Epithelial cell of esophagus (primary cell): ENCODE measurements at places on chromosomes 5 and 9.

- peak; percentile 7 for DNase-seq
These were observed 18.3 kb upstream of the CD180 start for GRCh38 chr5:67214707-67215447.

DNA sequence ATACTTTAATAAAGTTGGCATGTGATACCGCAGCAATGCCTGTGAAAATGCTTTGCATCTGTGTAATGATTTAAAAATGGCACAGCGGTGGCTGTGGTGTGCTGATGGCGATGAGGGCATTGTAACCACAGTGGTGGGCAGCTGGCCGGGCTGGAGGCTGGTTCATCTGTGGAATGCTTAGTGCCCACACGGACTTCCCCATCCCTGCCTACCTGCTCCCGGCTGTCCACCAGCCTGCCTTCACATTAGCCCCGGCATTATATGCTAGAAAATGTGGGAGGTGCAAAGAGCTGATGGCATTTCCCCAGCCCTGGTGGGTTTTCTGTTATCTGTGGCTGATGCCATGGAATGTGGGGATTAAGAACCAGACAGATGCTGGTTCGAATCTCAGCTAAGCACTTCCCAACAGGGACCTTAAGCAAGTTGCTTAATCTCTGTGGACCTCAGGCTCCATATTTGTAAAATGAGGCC, 2.9 kb upstream of the NDST1 start:
- no peak for DNase-seq

- no peak for DNase-seq
These were observed 233.8 kb upstream of the TMEM161B start for GRCh38 chr5:88502179-88503040.

DNA sequence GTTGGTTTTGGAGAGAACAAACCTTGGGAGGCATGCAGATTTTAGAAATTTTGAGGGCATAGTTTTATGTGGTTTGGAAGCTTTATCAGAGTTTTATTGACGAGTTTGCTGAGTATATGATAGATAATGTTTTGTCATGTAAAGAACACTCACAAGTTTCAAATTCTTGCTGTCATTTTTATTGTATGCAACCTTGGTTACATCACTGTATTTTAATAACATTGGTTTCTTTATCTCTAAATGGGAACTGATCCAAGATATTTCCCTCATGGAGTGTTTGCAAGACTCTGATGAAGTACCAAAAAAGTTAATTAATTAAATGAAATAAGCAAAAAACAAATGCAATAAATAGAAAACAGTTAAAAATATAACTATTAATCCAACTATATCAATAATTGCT, 170.3 kb downstream of the SMC2 start:
- DNase-seq = no peak

- no peak for DNase-seq
These were observed 64.8 kb downstream of the MRPS27 start for GRCh38 chr5:72255237-72255636.

DNA sequence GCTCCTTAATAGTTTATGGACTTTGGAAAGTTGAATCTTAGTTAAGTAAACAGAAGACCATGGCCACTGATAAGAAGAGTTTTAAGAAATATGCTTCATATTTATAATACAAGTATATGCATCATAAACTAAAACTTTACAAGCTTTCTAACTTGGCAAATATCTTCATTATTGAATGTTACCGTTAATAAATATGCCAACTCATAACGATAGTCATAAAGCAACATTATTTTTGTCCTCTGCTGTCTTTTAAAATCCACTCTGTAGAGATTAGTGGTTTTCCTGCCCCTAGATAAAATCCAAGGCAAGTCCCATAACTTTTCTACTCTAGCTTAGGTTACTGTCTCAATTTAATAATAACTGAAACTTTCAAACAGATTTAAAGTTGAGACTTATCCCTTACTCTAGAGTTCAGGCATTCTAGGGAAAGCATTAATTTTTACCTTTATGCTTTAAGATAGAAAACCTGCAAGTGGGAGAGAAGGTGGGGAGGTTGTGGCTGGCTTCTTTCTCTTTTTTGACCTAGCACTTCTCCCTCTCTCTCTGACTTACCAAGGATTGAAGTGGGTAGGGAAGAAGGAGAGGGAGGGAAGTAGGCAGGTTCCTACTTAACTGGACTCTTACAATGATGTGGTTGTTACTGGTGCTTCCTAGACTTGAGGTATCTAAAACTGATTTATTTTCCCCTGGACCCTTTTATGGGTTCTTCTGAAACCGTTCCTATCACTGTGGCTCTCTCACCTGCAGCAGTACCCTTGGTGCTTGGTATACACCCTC, 29.6 kb downstream of the RNF145 start:
- DNase-seq = no peak

- no peak for DNase-seq
These were observed 29.6 kb downstream of the SPRY4 start for GRCh38 chr5:142295084-142295758.

- DNase-seq = no peak
These were observed 89.3 kb downstream of the SEMA5A start for GRCh38 chr5:9456435-9457042.

- DNase-seq = peak; percentile 67
These were observed 194.8 kb downstream of the SYK start for GRCh38 chr9:90996154-90997065.

DNA sequence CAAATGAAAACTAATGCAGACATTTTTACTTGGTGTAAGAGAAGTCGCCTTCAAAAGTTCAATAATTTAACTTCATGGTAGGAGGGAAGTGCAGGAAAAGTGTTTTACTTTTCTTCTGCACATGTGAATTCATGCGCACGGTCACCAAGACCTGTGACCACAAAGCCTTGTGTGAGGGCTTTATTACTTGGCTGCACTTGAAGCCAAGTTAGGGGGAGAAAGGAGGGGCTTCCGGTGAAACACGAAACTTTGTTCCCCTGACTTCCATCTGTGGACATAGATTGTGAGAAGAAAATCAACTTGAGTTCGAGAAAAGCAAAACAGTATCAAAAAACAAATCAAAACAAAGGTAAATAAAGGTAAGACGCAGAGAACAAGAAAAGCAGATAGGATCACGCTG, 239.9 kb downstream of the ROR2 start:
- no peak for DNase-seq

GRCh38 chr9:97853844-97854695, 1.0 kb downstream of the FOXE1 start:
- peak; percentile 77 for DNase-seq

- no peak for DNase-seq
These were observed 129.0 kb downstream of the PAPPA start for GRCh38 chr9:116282597-116282996.

- DNase-seq = no peak
These were observed 217.3 kb downstream of the LRRC70 start for GRCh38 chr5:62795926-62796325.

- no peak for DNase-seq
These were observed 116.7 kb upstream of the NEK6 start for GRCh38 chr9:124140941-124141568.

DNA sequence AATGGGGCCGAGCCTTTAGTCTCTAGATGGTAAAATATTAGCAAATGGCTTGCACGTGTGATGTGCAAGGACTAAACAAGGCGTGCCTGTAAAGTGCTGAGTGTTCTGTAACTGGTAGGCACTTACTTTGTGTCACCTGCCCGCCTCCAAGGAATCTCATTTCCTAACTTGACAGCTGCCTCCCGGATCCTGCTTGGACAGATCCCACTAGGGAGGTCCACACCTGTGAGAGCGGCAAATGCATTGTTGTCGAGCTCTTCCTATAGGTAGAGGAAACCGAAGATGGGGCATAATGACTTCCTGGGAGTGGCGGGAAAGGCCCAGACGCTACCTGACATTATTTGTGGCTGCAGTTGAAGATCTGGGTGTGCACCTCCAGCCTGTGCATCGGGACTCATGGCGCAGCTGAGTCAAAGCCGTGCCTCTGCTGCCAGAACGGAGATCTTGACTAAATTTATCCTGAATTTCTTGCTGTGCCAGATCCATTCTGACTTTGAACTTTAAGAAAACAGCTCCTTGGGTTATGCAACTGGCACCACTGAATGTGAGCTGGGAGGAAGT, 79.8 kb downstream of the TENT4A start:
- peak; percentile 52 for DNase-seq

DNA sequence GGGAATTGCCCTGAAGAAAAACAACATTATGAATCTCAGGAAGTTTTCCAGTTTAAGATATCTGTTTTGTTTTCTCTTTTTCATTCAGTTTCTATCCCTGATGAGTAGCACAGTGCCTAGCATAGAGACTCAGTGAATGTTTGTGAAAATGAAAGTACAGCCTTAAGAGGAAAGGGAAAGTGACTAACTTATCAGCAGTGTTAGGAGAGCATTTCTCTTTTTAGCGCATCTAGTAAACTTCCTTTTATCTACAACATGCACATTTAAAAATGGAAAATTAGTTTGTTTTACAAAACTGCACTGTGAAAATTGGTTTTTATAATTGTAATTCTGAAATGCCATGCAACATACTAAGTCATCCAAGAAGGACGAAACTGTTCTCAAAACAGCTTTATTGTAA, 110.8 kb downstream of the SMARCA2 start:
- no peak for DNase-seq

DNA sequence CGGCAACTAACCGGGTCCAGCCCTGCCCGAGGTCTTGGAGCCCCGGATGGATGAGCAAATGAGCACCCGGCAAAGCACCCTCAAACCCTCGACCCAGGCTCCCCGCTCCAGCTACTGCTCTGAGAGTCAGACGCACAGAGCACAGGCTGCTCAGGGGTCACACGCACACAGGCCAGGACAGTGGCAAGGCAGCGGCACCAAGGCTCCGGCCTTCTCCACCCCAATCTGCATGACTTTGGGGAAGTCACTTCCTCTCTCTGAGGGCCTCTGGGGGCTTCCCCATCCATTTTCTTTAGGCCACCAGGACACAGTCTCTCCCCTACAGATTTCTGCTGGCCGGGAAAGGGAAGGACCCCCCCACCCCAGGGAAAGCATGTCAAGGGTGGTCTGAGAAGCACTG, 18.0 kb downstream of the LHX2 start:
- DNase-seq = no peak

GRCh38 chr9:118630931-118631595, 738.2 kb downstream of the BRINP1 start:
- peak; percentile 39 for DNase-seq

GRCh38 chr9:115978659-115979096, 174.9 kb upstream of the PAPPA start:
- peak; percentile 39 for DNase-seq

- DNase-seq = no peak
These were observed 142.4 kb upstream of the ERCC6L2 start for GRCh38 chr9:95732802-95733688.

GRCh38 chr5:149517461-149518122, 33.6 kb downstream of the CSNK1A1 start:
- DNase-seq = peak; percentile 19

DNA sequence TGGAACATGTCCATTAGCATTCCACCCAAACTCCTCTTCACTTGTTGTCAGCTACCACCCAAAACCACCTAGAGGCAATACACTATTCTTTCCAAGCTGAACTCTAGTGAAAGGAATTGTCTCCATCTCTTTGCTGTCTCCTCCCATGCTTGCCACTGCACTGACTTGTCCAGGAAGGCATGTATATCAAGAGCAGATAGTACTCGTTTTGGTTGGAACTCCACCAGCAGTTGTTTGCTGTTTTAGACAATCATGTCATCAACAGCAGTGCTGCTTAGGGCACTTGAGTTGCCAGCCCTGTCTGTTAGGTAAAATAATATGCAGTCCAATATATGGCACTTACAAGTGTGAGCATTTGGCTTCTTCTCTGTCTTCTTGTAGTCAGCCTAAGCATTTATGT, 80.0 kb upstream of the SAP30L start:
- DNase-seq = peak; percentile 47

- DNase-seq = peak; percentile 62
These were observed 661.4 kb upstream of the KLF4 start for GRCh38 chr9:108150736-108151586.

GRCh38 chr9:137650779-137651178, 32.0 kb downstream of the EHMT1 start:
- no peak for DNase-seq

DNA sequence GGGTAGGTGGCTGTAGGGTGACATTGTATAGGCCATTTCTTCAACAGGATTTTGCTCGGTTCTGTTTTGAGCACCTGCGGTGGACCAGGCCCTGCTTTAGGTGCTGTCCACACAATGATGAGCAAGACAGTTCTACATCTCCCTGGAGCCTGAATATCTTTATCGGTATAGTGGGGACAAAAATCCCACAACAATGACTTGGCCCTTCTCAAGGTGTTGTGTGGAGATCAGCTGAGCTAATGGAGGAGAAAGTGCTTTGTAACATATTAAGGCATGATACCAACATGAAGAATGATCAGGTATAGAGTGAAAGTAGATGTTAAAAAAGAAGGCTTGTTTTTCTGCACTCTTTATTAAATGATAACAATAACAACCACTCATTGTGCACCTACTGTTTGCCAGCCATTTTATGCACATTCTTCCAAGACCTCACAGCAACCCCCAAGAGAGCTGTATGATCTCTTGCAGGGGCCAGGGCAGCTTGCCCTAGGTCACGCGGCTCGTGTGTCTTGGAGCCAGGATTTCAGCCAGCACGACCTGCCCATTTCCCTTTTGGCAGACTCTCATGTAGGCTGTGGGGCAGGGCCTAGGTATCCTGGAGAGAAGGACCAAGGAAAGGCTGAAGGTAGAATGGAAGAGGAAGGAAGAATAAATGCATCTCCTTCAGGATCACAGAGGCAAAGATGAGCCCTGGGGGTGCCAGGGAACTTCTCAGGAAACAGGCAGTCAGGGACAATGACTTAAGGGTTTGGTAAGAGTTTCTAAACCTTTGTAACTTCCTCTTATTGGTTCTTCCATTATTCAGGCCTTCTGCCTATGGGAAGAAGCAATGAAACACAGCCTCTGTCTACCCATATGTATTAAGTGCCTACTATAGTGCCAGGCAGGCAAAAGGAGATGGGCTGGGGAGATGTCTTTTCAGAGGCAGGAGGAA, 50.0 kb upstream of the PPARGC1B start:
- no peak for DNase-seq

DNA sequence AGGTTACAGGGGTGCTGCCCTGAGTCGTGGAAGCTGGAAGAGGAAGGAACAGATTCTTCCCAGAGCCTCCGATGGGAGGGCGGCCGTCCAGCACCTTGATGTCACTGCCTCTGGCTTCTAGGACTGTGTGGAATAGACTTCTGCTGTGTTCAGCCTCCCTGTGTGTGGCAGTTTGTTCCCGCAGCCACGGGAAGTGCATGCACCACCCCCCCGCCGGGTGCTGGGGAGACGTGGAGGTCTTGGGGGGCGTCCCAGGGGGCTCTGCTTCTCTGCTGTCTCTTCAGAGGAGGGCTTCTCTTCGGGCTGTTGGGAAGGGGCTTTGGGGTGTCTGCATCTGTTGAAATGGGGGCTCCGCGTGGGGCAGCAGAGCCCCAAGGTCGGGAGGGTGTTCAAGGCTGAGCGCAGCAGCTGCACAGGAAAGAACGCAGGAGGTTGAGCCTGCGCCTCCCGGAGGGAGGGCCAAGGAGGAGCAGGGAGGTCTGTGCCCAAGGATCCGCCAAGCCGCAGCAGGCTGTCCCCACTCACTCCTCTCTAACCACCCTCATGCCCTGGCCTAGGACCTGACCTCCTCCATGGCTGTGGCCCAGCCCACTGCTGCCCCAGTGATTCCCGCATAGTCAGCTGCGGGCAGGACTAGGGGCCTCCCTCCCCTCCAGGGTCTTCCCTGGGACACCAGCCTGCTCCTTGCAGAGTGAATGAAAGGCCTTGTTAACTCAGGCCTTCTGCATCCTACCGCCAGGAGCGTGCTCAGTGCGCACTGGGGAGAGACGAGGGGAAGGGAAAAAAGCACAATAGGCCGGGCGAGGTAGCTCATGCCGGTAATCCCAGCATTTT, 45.0 kb downstream of the ROPN1L start:
- DNase-seq = no peak
